ENCODE measurements at places on chromosomes 12 and 14.

DNA sequence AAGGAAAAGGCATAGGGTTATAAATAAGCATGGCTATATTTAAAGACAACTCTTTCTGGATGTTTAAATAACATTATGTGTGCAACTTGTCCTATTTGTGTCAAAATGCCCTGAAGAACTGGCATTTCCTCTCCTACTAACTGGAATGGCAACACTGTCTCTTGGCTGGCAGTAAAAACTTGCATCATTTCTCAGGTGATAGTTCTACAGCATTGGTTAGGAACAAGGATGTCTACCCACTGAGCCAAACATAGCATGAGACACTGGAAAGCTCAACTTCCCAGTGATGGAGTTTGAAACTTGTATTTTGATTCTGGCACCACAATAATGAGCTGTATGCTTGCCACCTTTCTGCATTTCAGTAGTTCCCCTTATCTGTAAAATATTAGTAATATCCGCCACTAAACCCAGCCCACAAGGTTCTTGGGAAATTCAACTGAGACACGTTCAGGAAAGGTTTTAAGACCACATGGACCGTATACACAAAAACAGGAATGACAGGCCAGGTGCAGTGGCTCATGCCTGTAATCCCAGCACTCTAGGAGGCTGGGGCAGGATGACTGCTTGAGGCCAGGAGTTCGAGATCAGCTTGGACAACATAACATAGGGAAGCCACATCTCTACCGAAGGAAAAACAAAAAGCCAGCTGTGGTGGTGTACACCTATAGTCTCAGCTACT is 5.1 kb downstream of the SLC38A2 start:
- no peak for DNase-seq

GRCh38 chr12:54628186-54628846 is 6.4 kb downstream of the LACRT start:
- no peak for DNase-seq

- no peak for DNase-seq
Measured at GRCh38 chr12:114191581-114191980, 214.4 kb downstream of the TBX5 start.

DNA sequence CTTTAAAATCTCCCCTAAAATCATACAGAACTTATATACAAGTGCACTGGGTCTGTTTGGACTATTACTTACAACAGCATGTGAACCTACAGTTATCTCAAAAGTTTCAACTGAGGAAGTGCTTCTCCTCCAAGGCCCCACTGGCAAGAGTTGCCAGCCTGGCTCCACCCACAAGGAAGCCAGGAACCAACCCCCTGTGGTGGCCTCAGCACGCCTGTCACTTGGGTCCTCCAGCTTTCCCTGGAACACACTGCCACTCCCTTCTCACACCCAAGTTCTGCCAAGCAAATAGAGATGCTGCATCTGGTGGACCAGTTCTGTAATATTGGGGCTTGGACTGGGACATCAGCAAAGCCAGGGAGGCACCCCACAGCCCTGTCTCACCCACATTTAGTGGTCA is 115.4 kb downstream of the GCH1 start:
- DNase-seq, result no peak

DNA sequence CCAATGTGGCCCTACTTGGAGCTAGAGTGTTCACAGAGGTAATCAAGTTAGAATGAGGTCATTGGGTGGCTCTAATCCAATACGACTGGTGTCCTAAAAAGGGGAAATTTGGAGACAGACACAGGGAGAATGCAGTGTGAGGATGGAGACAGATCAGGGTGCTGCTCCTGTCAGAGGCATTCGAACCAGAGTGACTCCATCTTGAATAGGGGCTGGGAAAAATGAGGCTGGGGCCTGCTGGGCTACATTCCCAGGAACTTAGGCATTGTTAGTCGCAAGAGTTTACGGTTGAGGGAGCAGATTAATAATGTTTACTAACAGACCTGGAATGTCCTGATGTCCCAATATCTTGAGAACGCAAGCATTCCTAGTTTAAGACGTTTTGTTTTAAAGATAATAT is 20.2 kb downstream of the TNFAIP2 start:
- no peak for DNase-seq

- DNase-seq, result no peak
Measured at GRCh38 chr12:13146336-13146938, 43.0 kb upstream of the GSG1 start.

GRCh38 chr12:31325524-31325875 is 450 bp downstream of the SINHCAF start:
- DNase-seq, result peak; percentile 34
